ENCODE measurements at places on chromosomes 6 and 20.
A peak's percentile ranks its signal among the peaks of the same experiment; 100 is the strongest.

DNA sequence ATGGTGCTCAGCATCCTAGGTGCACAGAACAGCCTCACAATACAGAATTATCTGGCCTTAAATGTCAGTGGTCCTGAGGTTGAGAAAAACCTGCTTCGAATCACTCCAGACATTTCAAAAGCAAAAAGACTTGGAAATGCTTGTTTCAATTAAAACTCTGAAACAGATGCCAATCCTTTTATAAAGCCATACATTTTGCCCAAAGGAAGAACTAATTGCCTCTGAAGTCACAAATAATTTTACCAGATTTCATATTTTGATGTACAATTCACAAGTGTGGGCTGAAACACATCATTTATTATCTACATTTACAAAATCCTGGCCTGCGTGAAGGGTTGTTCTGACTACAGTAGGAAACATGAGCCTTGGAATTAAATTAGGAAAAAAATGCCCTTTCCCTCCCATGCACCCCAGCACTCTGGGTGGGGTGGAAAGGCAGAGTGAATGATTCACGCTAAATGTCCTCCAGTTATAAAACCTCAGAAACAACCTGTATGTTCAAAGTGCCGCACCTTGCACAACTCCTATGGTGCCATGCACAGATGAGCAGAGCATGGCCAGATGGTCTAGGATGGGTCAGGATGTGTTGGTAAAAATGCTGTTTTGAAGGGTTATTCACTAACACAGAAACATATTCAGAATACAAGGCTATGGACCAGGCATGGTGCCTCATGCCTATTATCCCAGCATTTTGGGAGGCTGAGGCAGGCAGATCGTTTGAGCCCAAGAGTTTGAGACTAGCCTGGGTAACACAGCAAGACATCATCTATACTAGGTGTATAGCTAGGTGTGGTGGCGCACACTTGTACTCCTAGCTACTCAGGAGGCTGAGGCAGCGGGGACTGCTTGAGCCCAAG is 87.0 kb downstream of the ZMYND8 start:
- no peak for DNase-seq

GRCh38 chr20:52075400-52075799 is 116.2 kb downstream of the ZFP64 start:
- DNase-seq: no peak

DNA sequence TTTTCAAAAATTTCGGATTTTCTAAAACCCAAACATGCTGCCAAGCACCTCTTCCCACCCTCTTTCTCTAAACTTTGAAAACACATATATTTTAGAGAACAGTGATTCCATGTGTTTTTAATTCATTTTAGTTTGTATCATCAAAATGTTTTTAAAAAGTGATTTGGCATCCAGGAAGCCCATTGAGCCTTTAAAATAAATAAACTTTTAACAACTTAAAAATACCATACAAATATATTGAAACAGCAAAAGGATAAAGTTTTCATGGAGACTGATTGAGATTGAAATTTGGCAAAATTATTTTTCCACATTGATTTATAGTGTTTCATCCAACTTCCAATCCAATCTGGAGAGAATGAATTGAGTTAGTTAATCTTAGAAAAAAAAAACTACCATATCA is 374.7 kb downstream of the CD109 start:
- DNase-seq: no peak

GRCh38 chr6:98636941-98637340 is 197.4 kb upstream of the POU3F2 start:
- no peak for DNase-seq

GRCh38 chr6:138115877-138116660 is 8.8 kb upstream of the PERP start:
- DNase-seq: peak; percentile 65

- DNase-seq: no peak
Measured at GRCh38 chr6:25576919-25577318, 75.1 kb upstream of the SCGN start.

GRCh38 chr6:66808771-66809170 is 1101.7 kb upstream of the EYS start:
- DNase-seq: no peak

DNA sequence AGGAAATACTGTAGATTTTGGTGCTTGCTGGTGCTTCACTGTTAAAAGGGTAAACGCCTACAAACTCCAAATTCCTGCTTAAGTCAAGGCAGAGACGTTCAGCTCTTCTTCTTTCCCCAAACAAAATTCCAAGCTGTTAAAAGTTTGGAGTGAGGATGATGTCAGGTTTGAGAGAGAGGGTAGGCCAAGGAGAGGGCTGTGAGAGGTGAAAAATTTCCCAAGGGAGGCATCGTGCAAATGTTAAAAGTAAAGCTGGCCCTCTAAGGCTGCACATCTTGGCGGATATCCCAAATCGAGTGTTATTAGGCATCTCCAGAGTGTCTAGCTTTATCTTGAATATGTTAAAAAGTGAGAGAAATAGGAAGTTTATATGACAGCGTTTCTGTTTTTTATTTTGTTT is 651.8 kb downstream of the QKI start:
- DNase-seq: no peak

DNA sequence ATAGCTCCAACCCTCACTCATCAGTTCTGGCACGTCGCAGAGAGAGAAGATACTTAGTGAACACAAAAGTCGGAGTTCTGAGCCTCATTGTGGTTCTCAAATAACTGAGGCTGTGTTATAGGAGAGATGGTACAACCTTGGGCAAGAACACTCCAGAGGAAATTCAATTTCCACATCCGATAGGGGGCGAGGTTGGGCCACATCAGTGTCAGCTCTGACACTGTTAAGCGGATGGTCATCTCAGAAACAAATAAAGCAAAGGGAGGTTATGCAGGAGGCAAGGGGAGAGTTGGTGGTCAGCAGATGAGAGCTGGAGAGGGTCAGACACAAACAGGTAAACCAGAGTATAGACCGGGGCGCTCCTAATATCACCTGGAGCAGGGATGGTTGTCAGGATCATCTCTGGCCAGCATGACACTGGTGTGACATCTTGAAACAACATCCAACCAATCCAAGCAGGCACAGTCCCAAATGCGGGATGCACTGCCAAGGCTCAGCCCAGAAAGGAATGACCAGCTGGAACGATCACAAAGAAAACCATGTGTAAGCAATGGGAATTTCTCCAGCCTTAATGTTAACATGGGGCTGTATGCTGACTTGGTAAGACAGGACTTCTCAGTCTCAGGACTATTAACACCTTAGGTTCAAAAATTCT is 331.8 kb downstream of the HACE1 start:
- peak; percentile 59 for DNase-seq

GRCh38 chr6:22666586-22666985 is 97.2 kb downstream of the HDGFL1 start:
- DNase-seq: peak; percentile 49

DNA sequence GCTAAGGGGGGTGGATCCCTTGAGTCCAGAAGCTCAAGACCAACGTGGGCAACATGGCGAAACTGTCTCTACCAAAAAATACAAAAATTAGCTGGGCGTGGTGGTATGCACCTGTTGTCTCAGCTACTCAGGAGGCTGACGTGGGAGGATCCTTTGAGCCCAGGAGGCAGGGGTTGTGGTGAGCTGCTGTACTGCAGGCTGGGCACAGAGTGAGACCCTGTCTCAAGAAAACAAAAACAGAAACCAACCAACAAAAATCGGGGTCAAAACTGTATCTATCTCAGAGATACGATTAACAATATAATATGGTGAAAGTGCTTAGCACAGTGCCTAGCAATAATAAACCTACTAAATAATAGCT is 20.7 kb upstream of the BCAS1 start:
- no peak for DNase-seq

DNA sequence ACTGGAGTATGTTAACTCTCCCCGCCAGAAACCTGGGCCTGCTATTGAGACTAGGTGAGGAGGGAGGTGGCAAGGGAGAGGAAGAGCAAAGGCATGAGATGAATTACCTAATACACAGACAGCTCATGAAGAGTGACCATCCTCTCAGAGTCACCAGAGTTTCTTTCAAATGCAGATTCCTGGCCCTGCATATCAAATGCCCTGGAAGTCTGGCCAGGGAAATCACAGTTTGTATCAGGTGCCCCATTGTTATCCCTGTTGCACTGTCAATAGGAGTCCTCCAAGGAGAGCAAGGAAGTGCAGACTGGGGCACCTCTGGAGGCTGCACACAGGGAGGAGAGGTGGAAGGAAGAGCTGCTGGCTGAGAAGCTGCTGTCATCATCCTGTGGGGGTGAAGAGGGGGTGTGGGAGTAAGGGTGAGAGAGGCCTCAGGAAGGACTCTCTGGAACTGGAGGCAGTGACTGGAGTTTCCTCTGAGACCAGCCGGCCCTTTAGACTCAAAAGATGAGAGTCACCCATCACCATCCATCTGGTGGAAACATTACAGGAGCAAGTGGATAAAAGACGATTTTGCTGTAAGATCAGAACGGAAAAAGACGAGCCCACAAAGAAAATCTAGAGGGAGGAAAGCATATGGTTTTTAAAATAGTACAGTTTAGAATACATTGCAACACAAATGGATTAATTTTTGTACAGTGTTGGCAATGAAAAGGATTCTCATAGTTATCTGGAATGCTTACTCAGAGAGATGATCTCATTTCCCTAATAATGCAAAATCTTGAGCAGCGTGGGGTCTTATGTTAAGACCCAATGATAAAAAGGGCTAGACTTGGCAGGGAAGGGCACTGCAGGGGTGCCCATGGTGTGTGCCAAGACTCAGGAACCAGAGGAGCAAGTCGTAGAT is 268.1 kb downstream of the UST start:
- peak; percentile 80 for DNase-seq

DNA sequence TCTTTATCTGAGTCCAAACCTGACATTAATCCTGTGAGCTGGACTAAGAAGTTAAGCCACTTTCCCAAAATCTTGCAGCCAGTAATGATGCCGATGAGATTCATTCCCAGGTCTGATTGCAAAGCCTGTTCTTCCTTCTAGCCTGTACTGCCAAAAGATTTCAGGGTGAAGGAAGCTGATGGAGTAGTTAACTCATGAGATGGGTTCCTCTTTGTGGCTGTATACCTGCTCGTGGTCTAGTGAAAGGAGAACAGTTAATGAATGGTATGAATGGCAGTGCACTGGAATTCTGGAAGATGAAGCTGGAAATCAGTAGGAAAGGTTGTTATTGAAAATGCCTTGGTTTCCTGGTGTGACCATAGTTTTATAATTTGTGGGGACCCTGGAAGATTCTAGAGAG is 112.0 kb downstream of the FYN start:
- no peak for DNase-seq

GRCh38 chr20:61718361-61719005 is 347.2 kb downstream of the TAF4 start:
- DNase-seq: no peak

DNA sequence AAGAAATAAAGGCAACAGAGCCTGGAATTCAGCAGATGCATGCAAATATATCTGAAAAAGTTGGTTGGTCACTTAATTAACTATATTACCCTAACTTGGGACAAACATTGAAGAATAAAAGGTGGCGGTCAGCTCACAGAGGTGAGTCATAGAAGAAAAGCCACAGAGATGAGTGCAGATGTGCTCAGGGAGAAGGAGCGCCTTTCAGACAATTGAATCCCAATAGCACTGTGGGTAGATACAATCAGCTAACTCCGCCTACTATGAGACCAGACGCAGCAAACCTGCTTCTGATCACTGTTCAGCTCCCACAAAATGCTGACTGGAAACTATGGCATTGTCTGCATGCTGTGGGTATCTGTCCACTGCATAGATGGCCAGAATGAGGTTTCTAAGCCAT is 447.8 kb downstream of the PTPRT start:
- DNase-seq: no peak

DNA sequence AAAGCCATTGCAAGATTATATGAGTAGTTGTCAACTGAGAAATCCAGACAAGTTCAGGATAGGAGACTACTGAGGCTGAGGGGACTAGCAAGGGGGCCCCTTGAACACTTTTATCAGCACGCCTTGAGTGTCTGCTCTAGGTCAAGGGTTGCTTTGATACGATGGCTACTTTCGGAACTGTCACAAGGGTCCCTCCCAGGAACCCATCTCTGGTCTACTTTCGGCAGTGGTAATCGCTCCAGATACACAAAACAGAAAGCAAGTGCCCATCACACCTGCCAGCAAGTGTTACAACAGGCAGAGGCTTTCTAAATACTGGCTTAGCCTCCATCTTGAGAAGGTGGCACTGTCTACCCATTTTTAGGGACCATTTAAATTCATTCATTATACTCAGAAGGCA is 61.1 kb downstream of the GJA10 start:
- DNase-seq: no peak

- DNase-seq: no peak
Measured at GRCh38 chr6:88698661-88699060, 264.8 kb downstream of the RNGTT start.

Data from fibroblast of skin of back (primary cell).